ENCODE measurements at places on chromosomes 2 and 18. TPM values are rescaled to one million over a fixed set of nuclear protein-coding genes. Genes with fewer than 3 reads are reported as not detected.

Gene SEMA4C
- 21.6 TPM for total RNA-seq

Gene TEKT4
- not detected for total RNA-seq

Gene TMEM169
- total RNA-seq, result 0.85 TPM

Gene MALT1
- total RNA-seq, result 11.8 TPM

Gene DCDC2C
- total RNA-seq, result 0.24 TPM

Gene ZNF512
- 19.0 TPM for total RNA-seq

Gene TMEM178A
- total RNA-seq, result 0.10 TPM

Gene MC5R
- total RNA-seq, result not detected

Gene CCDC68
- total RNA-seq, result 5.8 TPM

Gene STEAP3
- total RNA-seq, result 40.9 TPM

Gene DES
- total RNA-seq, result 0.08 TPM

Gene FHL2
- 79.0 TPM for total RNA-seq

Gene C2orf80
- not detected for total RNA-seq

Gene LRPPRC
- 129 TPM for total RNA-seq

Gene FAM237A
- total RNA-seq, result not detected

Gene TUBA4A
- total RNA-seq, result 546 TPM

Gene GAD1
- total RNA-seq, result 0.79 TPM

Gene CYP27A1
- total RNA-seq, result 0.34 TPM

Gene DSG2
- 68.1 TPM for total RNA-seq

Gene LIMS4
- total RNA-seq, result 0.59 TPM

Gene TWIST2
- total RNA-seq, result 19.4 TPM

Gene PROKR1
- not detected for total RNA-seq

Gene LRRTM1
- not detected for total RNA-seq

Gene LOXL3
- total RNA-seq, result 0.40 TPM

Gene RAPGEF4
- total RNA-seq, result 0.21 TPM

Data from A549 treated with DMSO at 1 μM for 4 hours (cell line).